AG04449 (cell line): ENCODE measurements at places on chromosomes 5 and 9.

- DNase-seq = no peak
These were observed 3.1 kb upstream of the APC start for GRCh38 chr5:112734597-112734996.

DNA sequence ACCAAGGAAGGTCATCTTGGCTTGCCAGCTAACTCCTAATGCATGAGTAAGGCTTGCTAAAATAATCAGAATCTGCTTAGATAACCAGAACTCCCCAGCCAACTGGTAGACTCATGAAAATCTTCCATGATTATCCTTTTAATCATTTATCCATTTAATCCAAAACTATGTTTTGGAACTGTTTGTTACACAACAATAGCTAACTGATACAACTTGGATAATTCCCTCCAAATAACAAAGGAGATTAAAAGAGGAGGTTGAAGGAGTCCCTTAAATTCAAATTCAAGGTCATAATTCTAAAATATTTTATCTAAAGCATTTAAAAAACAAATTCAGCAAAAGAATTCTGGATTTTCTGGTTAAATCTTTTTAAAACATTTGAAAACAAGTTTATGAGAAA lies 222.1 kb downstream of the DEPDC1B start:
- no peak for DNase-seq

DNA sequence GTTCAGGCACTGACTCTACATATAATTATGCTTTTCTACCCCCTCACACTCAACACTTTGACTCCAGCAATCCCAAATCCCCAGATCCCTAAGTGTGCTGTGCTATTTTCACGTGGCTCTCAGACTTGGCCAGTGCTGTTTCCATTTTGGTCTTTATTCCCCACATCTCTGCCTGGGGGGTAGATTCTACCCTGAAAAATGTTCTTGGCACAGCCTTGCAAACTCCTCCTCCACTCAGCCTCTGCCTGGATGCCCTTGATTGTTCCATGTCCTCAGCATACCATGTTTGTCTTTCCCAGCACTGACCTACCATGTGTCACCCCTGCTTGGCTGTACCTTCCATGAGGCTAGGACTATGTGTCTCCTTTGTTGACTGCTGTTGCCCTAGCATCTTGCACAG lies 43.0 kb downstream of the FXN start:
- DNase-seq = no peak

- no peak for DNase-seq
These were observed 110.1 kb upstream of the ABCA1 start for GRCh38 chr9:105038051-105038450.

DNA sequence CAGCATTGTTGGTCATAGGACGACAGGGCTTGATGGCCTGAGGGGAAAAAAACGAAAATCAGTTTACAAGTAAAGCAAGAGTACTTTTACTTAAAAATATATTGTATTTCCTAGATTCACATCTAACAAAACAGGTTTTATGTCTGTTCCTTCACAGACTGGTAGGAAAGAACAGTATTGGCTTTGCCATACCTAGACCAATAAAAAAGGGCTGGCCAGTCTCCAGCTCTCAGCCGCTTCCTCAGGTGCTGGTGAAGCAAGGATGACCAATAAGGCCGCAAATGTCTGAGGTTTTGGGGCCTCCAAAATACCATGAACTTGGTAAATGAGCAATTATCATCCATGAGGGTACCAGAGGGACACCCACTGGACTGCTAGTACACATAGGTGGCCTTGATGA lies 36.6 kb downstream of the DROSHA start:
- no peak for DNase-seq
